ENCODE measurements at places on chromosomes 13 and 19. TPM values are rescaled to one million over a fixed set of nuclear protein-coding genes. Genes with fewer than 3 reads are reported as not detected.

GRCh38 chr13:43156916-43157315 lies 133.5 kb downstream of the DNAJC15 start:
- no peak for DNase-seq

LGALS4 gene
- total RNA-seq, result not detected

- peak; percentile 27 for DNase-seq
Measured at GRCh38 chr19:47406711-47407416, 12.5 kb downstream of the MEIS3 start.

GRCh38 chr13:59631271-59631670 lies 532.5 kb downstream of the DIAPH3 start:
- DNase-seq, result no peak

ZNF709 gene
- total RNA-seq, result 9.4 TPM

Measured in thyroid gland (tissue), 4 donors.